ENCODE measurements at places on chromosomes 1 and 21.

- DNase-seq, result no peak
These were observed 543.5 kb downstream of the PTPRC start for GRCh38 chr1:199182186-199182843.

GRCh38 chr1:149848340-149849110, 50.8 kb upstream of the BOLA1 start:
- peak; percentile 3 for DNase-seq

DNA sequence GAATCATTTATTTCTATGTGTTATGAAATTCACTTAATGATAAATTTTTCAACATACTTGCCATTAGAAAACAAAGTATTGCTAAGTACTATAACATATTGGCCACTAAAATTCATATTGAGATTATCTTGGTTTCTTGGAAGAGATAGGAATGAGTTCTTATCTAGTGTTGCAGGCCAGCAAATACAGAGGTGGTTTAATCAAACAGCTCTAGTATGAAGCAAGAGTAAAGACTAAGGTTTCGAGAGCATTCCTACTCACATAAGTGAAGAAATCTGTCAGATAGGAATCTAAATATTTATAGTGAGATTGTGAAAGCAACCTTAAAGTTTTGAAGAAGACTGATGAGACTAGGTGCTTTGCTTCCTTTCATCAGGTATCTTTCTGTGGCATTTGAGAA, 37.9 kb upstream of the FOXE3 start:
- no peak for DNase-seq

DNA sequence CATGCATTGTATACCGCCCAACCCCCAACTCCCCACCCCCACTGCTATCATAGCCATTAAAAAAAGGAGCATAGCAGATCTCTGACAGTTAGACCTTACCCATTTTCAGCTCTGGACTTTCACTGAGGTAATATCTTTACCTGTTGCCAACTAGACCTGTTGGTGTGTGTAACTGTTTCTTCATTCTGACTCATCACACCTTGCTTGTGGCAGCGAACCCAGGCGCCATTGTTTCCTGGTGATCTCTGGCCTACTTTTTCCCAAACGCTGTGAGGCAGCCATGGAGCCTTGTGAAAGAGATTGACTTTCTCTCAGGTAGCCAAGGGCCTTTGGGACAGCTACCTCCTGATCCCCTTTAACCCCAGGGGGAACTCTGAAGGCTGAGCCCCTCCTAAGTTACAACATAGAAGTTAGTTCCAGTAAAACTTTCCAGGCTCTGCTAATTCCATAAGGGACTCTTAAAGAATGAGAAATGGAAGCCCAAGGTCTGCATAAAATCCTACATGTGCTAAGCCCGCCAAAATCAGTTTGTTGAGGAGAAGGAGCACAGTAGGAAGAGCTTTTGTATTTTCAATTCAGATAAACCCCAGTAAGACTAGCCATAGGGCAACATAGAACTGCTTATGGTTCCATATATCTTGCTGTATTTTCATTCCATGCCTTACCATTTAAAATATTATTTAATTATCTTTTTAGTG, 196.1 kb upstream of the CAMK1G start:
- DNase-seq, result no peak

DNA sequence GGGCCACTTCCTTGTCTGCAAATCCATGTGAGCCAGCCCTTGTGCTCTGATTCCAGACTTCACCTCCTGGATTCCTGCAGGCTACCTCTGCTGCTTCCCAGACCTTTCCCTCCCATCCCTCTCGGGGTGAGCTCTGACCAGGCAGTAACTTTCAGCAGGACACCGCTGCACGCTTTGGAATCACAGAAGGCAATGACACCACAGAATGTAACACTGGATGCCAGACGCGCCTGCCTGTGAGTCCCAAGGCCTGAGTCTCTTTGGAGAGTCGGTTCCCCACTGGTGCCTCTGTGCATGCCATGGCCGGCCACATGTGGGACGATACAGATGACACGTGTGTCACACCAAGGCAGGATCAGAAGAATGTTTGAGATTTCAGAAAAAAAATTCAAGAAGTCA, 89.7 kb upstream of the ERRFI1 start:
- no peak for DNase-seq

DNA sequence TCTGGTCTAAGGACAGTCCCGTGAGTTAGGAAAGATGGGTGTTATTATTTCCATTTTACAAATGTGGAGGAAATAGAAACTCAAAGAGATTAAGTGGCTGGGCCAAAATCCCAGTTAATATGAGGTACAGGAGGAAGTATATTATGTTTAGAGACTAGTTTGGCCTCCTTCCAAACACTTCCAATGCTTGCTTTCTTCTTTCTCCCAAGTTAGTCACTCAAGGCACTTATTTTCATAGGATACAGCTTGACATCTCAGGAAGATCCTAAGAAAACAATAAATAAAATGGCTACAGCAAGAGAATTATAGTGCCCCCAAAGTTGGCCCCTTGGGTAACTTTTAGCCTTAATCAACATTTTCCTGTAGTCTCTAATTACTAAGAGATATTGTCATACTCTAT, 47.5 kb upstream of the IPO9 start:
- no peak for DNase-seq

- no peak for DNase-seq
These were observed 48.9 kb downstream of the CNIH3 start for GRCh38 chr1:224665016-224665415.

DNA sequence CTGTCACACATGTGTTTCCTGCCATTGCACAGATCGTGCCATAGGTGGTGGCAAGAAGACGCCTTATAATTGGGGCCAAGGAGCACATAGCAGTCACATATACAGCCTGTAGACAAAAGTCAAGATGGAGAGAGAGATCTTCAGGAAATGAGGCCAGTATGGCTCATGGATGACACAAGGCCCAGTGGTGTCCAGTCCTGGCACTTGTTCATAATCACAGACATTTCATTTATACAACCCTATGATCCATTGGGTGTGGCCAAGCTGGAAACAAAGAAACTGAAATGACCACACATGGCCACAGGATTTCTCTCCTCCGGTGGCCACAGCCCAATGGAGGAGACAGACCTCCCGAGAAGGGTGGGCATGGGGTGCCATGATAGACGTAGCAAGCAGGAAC, 78.5 kb upstream of the KAZN start:
- DNase-seq, result no peak

- no peak for DNase-seq
These were observed 450.3 kb upstream of the ZP4 start for GRCh38 chr1:238340989-238341388.

DNA sequence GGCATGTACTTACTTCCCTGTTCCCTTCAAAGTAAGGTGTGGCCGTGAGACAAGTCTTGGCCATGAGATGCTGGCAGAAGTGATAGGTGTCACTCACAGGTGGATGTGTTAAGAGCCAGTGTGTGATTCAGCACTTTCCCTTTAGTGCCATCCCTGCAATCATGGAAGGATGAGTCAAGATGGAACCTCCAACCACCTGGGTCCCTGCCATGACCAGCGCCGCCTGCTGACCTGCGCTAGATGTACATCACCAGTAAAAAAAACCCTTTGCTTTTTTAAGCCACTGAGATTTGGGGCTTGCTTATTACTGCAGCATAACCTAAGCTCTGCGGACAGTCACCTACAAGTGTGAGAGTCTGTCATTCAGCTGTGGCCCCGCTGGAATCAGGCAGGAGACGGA, 71.7 kb downstream of the TOMM20 start:
- no peak for DNase-seq

- DNase-seq, result no peak
These were observed 71.2 kb downstream of the GPR161 start for GRCh38 chr1:168065506-168065905.

GRCh38 chr1:154208677-154209388, 2.7 kb upstream of the CFAP141 start:
- DNase-seq, result no peak

GRCh38 chr1:11648732-11649158, 5.5 kb downstream of the FBXO2 start:
- peak; percentile 47 for DNase-seq

DNA sequence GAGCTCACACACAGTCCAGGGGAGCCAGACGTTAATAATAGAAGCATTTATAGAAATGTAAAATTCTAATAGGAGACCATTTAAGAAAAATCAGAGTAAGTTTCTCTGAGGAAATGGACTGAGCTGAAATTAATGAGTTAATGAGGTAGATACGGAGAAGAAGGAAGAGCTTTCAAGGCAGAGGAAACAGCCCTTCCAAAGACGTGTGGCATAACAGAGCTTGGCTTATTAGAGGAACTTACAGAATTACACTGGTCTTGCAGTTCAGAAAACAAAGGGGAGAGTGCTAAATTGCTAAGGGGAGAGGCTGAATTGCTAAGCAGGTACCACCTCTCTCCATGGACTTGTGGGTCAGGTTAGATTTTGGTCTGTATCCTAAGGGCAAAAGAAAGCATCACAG, 8.2 kb upstream of the PIGK start:
- DNase-seq, result no peak

DNA sequence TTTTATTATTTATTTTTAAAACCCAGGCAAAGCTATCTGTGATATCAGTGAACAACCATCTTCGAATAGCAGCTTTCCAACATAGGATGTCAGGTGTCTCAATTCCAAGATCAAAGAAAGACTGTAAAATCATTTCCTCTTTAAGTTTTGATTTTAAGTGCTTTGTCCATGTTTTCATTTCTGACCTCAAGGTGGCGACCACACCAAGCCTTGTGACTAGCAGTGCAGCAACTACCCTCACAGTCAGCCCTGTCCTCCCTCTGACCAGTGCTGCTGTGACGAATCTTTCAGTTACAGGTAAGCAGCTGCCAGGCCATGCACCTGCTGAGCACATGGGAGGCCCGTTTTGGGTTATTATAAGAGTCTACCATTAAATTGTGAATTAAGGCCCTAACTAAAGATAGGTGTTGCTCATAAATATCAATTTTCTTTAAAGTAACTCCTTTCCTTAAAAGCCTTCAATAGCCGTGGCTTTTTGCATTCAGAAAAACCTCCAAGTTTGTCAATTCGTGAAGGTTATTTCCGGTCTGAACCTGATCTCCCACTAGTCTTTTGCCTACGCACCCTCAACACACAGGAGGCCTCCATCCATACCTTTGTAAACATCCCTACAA, 117.0 kb downstream of the CD247 start:
- DNase-seq, result peak; percentile 65

DNA sequence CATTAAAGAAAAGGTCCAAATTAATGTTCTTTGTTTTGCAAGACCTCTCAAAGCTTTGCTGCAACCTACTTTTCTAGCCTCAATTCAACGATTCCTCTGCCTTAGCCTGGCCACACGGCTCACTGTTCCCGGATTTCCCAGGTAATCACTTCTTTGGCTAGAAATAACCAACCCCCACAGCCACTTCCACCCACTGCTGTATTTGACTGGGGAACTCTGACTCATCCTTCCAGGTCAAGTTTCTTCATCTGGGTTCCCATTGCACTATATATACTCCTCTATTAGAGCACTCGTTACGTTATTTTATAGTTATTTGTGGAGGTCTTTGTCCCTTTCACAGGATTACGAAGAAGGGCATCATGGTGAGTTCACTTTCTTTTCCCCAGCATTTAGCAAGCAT, 185.9 kb downstream of the CACNA1E start:
- DNase-seq, result no peak

DNA sequence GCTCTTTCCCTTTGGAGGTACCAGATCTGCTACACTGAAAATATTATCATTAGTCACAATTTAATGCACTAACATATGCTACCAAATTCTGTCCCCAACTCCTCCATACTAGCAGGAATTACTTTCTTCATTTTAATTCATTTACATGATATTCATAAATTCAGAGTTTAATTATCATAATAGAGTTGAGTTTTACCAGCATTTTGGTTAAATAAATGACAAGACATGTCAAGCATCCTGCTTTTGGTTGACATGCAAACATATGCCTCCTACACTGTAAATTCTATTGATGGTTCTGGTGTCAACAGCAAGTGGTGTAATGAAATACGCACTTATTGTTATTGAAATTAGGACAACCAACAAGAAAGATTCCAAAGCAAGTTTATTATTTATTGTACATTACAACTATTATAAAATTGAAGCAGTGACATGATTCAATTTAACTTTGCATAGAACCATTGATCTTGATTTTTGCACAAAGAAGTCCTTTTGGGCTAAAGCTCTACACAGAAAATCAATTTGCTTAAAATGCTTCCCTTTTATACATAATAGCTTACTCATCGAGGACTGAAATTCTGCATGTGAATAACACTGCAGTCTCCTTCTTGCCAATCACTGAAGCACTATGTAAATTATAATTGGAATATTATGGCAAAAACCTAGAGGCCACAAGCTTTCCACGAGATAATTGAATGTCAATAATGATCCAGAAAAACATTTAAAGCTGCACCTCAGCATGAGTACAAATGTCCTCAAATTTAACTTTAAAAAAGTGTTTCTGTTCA, 728.6 kb upstream of the ADGRL2 start:
- no peak for DNase-seq

DNA sequence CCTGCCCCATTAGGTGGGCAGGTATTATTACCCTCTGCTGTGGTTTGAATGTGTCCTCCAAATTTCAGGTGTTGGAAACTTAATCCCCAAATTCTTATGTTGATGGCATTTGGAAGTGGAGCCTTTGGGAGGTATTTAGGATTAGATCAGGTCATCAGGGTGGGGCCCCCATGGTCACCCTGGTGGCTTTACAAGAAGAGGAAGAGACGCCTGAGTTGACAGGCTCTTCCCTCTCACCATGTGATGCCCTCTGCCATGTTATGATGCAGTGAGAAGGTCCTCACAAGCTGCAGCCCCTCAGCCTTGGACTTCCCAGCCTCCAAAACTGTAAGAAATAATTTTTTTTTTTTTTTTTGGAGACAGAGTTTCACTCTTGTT, 8.8 kb upstream of the THEMIS2 start:
- peak; percentile 65 for DNase-seq

- no peak for DNase-seq
These were observed 24.7 kb downstream of the SCCPDH start for GRCh38 chr1:246748867-246749266.

DNA sequence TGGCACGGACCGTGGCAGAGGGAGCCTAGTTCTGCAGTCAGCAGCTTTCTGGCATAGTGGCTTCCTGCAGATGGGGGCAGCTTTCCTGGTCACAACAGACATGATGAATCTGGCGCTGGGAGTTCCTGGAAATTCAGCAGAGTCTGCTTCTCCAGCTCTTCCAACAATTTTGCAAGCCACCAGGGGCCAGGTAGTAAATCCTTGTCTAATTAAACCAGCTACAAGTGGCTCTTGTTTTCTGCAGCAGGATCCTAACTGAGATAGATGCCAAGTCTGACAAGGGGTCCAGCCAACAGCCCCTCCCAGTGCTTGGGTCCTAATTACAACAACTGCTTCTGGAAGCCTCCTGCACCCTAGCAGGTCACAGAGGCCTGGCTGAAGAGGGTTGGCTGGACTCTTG, 35.8 kb downstream of the TRIM62 start:
- no peak for DNase-seq

- no peak for DNase-seq
These were observed 135.0 kb downstream of the FOXD2 start for GRCh38 chr1:47572731-47573430.

DNA sequence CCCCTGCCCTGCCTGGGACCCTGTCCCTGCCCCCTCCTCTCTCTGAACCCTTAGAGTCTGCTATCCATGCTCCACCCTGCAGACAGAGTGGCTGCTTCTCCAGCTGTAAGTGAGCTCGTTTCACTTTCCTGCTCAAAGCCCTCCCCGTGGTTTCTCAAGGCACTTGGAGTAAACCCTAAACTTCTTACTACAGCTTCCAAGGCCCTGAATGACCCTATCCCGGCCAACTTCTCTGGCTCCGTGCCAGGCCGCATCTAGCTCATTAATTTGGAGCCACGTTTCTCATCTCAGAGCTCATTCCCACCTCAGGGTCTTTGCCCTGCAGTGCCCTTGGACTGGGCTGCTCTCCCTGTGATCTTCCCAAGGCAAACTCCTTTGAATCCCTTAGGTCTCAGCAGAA, 235.1 kb upstream of the RUNX1 start:
- no peak for DNase-seq

Measured in CD4-positive, alpha-beta T cell treated with Interleukin-1 beta for 1 hour (primary cell).